ENCODE measurements at places on chromosomes 6 and 20.

- DNase-seq = no peak
Observed at GRCh38 chr6:169528755-169529154, 173.1 kb downstream of the WDR27 start.

DNA sequence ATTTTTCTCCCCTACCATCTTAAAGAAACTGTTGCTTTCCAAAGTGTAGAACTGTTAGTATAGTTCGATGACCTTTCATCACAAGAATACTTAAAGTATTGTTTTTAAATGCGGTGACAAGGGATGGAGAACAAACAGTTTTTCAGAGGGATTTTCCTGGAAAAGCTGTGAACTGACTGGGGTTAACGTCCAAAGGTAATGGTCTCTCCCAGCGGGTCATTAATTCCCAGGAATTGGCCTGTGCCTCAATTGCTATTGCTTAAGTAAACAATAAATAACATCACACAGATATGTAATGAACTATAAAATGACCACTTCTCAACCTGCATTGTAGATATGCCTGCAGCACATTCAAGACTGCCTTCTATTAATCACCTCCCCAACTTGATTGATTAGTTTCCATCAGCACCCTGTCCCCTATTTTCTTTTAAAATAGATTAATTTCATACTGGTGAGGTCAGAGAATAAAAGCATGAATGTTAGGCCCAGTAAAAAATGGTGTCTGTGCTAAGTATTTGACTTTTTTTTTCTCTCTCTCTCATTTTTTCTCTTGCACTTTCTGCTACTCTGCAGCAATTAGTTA is 268.2 kb downstream of the SAMD5 start:
- no peak for DNase-seq

DNA sequence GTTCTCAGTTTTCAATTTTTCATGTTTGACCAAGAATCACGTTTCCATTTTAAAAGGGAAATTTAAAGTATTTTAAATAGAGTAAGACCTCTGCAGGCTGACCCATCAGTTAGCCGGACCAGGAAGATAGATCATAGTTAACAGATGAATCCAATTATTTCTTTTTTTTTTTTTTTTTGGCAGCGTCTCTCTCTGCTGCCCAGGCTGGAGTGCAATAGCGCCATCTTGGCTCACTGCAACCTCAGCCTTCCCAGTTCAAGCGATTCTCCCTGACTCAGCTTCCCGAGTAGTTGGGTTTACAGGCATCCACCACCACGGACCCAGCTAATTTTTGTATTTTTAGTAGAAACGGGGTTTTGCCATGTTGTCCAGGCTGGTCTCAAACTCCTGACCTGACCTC is 256.7 kb upstream of the CNR1 start:
- peak; percentile 3 for DNase-seq

DNA sequence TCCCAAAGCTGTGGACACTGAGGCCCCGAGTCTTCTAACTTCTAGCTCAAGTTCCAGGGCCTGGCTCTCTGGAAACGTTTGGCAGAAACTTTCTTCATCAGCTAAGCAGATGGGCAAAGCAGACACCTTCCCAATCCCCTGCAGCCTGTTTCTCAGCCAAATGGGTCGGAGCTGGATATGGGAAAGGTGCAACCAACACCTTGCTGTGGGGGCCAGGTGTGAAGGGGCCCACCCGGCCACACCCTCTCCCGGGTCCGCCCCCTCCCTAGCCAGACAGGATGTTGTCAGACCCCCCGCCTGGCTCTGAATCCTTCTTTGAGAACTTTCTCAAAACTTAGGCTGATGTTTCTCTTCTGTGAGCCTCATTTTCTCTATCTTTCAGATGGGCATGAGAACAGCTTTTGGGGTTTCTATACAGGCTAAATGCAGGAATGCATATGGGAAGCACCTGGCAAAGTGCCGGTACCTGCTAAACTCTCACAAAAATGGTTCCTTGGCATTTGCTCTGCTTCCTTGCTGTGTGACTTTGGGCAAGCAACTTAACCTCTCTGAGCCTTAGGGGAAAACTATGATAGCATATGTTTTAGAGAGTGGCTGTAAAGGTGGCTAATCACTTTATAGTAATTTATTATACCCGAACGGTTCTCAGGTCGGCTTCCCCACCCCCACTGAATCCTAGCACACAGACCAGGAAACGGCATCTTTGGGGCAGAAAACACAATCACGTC is 1.8 kb downstream of the SNAI1 start:
- DNase-seq = no peak

- DNase-seq = no peak
Observed at GRCh38 chr6:111892431-111892830, 19.2 kb upstream of the FYN start.

DNA sequence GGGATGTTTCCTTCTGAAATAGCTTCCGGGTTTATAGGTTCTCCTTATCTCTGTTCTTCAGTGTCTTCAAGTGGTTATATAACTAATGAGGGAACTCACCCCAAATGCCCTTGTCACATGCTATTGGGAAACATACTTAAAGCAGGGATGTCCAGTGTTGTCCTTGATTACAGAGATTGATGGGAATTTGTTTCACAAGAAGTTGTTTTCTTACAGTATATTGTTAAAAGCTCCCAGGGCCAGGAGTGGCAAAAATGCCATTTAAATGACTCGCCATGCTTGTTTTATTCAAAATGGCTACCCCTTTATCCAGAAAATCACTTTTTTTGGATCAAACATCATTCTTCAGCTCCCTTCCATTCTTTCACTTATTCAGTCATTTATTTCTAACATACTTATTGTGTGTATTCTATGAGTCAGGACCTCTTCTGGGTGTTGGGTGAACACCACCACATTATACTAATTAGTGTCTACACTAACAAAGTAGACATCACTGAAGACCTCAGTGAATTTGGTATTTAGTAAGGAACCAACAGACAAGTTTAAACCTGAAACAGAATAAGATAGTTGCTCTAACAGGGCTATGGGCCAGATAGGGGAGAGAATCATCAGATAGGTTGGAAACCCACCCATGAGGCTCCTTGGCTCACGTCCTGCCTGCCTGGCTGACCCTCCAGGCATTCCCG is 791.1 kb downstream of the MAFB start:
- DNase-seq = peak; percentile 8

- no peak for DNase-seq
Observed at GRCh38 chr6:141659582-141659981, 473.1 kb upstream of the GJE1 start.

DNA sequence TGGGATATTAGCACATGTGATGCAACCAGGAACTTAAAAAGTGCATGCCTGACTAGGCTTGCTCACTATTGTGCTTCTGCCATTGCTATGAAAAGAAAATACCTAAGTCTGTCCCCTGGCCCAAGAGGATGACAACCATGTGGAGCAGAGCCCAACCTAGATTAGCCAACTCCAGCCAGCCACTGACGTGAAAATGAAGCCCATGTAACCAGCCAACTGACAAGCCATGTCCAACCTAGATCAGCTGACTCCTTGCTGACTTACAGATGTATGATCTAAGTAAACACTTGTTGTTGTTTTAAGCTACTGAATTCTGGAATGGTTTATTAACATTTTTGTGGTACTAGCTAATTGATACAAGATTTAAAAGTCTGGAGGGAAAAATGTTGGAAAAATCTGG is 47.5 kb downstream of the PIGU start:
- DNase-seq = peak; percentile 89

DNA sequence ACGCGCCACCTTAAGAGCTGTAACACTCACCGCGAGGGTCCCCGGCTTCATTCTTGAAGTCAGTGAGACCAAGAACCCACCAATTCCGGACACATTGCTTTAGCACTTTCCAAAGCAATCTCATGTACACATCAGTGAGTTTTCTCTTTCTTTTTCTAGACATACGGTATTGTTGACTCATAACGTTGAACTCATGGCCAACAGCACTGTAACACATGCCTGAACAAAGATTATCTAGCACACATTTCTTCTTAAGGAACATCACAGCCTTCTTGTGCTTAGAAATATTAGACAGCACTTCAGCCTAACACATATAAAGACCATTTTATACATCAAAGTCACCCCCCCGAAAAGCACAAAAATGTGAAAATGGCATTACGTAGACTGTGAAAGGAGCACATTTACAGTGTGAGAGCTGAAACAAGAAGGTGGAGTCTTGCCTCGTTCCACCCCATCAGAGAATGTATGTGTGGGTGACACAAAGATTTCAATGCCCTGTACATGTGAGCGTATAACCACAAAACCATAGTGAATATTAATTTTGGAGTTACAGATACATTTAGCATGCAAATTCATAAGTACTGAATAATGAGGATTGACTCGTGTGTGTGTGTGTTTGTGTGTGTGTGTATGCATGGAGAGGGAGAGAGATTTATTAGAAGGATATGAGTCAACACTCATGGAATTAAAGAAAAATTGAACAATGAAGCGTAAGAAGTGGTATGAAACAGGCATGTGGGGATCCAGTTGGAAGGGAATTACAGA is 134.1 kb downstream of the FAM83B start:
- peak; percentile 24 for DNase-seq

GRCh38 chr6:119830494-119831295 is 481.1 kb upstream of the MAN1A1 start:
- DNase-seq = peak; percentile 10

- DNase-seq = peak; percentile 48
Observed at GRCh38 chr6:157020881-157021343, 243.7 kb downstream of the ARID1B start.

GRCh38 chr6:52734072-52734471 is 29.2 kb downstream of the GSTA2 start:
- no peak for DNase-seq

DNA sequence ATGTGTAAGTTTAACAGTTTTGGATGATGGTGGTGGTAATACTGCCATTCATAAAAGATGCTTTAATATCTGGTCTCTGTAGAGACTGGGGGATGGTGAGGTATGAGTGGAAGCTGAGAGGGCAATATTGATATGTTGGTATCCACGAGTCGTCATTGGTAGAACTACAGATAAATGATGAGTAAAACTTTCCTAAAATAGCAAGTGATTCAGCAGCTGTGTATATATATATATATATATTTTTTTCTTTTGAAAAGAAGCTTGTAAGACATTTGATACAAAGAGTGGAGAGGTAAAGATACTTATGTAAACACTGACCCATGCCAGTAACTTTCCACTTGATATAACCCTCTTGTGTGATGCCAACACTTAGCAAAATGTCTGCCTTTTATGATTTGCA is 41.7 kb upstream of the CITED2 start:
- DNase-seq = peak; percentile 11

GRCh38 chr20:650954-651353 is 2.0 kb downstream of the SRXN1 start:
- DNase-seq = no peak

DNA sequence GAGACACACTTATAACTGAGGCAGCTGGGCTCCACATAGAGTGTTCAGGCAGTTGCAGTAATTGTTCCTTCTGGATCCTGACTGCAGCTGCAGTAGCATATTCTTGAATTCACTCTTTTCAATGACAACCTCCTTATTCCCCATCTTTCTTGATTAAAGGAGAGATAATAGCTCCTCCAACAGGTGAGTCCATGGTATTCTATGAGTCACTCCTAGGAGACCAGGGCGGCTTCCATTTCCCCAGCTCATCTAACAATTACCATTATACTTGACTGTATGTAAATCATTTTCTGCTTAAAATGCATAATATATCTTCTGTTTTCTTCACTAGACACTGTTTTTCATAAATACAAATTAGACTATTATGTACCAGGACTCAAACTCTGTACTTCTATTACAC is 62.4 kb downstream of the TENT5A start:
- DNase-seq = no peak

All from fibroblast of gingiva (primary cell).